ENCODE measurements at places on chromosomes 1 and 21.

DNA sequence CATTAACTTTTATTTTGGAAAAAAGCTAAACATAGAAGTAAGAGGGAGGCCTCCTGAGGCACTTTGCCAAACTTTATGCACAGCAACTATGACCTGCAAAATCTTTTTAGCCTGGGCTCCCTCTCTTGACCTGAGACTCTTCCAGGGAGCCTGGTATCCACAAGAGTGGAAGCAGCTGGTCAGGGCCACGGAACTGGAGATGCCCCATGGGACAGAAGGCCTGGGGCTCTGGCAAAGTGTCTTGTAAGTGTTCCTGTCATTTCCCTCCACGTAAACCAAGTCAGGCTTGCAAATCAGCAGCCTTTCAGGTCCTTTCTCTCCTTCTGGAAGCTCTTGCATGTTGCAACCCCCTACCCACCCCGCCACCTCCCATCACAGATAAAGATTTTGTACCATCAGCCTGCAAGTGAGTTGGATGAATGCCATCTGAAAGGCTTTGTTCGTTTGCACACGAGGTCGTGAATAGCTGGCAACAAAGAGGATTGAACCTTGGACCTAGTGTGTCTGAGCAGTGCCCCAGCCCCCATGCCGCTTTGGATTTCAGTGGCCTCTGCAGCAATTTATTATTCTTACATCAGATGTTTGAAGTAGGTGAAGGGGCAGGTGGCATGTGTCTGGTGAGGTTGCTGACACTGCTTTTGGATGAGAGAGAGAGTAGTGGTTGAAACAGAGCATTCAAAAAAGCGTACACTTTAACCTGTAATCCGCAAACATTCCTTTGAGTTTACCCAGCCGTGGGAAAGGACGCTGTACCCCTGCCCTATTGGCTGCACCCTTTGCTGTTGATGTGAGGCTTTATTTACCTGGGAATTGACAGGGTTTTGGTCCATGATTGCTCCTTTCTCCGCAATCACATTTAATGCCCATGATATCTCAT, 91.6 kb downstream of the GALNT2 start:
- DNase-seq = no peak

DNA sequence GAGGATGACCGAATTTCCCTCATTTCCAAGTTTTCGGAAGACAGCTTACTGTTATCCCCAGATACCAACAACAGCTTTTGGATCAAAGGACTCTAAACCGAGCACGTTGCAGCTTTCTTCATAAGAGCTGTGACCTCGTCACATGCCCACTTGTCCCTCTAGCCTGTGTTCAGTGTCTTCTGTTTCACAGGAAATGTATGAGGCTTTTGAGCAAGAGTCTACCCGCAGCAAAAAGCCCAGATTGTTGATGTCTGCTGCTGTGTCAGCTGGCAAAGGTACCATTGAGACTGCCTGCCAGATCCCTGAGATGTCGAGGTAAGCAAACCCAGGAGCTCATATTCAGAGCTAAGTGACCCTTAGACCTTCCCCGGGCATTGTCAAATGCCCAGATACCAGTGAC, 24.1 kb downstream of the CHI3L2 start:
- DNase-seq = no peak

GRCh38 chr1:227416156-227416830, 98.0 kb upstream of the CDC42BPA start:
- DNase-seq = peak; percentile 84

- peak; percentile 99 for DNase-seq
Measured at GRCh38 chr1:19398309-19398760, 86.2 kb downstream of the SLC66A1 start.

DNA sequence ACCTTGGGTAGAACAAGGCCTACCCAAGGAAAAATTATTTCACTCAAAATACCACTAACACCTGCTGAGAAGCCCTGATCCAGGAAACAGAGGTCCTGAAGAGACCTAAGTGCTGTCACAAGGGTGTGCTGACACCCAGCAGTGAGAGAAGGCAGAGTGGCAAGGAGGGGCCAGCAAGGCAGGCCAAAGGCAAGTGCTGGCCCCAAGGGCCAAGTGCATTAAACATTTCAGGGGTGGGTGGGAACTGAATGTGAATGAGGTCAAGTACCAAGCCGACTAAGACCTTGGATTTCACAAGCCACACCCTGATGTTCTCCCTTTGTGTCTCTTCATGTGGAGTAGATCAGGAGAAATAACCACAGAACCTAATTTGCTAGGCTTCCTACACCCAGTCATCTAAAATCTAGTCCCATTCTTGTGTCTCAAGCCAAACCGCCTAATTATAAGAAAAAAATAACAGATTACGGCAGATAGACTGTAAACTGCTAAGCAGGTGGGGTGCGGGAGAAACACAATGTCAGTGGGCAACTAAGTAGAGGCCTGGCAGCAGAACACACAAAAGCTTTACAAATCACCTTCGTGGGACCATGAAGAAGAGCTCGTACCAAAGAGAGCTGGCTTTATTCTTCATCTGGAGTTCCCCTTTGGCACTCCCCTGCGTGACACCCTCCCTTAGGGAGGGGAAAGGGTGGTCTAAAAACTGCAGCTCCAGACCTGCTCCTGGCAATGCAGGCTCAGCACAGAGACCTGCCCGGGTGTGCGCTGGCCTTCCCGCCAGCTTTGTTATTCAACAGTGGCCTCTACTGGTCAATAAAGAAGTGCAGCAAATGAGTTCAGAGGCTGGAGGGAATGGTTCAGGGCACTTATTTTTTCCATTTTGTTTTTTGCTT, 8.7 kb downstream of the UBE2G2 start:
- peak; percentile 62 for DNase-seq

GRCh38 chr21:42056996-42057689, 14.0 kb upstream of the UMODL1 start:
- DNase-seq = peak; percentile 58
